SK-N-DZ (cell line): ENCODE measurements at places on chromosomes 2 and 18.

DNA sequence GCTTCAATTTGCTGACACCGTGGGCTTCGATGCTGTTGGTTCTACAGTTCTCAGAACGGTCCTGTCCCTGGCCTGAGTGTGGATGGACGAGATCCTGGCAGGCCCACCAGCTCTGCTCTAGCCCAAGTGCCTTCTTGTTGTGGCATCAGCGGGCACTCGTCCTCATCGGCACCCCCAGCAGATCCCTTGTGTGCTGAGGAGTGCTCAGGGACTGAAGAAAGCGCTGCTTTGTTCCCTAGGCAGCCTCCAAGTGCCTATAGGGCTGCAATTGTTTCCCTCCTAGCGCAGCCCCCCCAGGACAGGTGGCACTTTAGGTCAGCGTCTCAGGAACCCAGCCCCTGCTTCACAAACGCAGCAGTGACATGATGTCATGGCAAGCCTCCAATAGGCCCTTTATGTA lies 217.7 kb downstream of the AGAP1 start:
- DNase-seq, result no peak

- DNase-seq, result no peak
Observed at GRCh38 chr2:237309011-237309410, 105.0 kb downstream of the COL6A3 start.

- no peak for DNase-seq
Observed at GRCh38 chr2:69208023-69208595, 178.9 kb downstream of the GFPT1 start.

DNA sequence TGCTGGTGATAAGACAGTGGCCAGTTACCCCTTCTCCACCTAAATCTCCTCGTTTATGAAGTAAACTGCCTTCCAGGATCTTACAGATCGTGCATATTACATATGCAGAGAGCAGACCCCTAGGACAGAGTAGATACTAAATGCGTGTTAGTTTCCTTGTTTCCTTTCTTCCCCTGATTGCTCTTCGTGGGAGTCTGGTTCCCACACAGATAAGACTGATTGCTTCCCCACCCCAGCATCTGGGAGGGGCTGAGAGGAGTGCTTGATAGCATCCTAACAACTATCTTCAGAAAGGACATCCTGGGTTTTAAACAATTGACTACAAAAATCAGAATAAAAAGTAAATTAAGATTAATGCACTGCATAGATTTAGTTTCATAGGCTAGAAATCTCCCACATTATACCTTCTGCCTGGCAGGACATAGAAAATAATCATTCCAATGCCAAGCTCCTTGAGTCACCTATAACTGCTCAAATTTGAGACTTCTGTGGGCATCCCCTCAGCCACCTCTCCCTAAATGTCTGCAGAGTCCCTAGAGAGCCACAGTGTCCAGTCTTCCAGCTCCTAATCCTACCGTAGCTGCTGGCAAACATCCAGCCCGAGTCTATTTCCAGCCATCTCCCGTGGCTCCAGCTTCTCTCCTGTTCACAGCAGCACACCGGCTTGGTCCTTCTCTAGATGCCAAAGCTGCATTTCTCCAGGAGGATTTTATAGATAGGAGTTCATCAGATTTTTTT lies 128.3 kb downstream of the LRRC30 start:
- no peak for DNase-seq

GRCh38 chr2:64630752-64631151 lies 23.0 kb downstream of the SERTAD2 start:
- DNase-seq, result no peak

DNA sequence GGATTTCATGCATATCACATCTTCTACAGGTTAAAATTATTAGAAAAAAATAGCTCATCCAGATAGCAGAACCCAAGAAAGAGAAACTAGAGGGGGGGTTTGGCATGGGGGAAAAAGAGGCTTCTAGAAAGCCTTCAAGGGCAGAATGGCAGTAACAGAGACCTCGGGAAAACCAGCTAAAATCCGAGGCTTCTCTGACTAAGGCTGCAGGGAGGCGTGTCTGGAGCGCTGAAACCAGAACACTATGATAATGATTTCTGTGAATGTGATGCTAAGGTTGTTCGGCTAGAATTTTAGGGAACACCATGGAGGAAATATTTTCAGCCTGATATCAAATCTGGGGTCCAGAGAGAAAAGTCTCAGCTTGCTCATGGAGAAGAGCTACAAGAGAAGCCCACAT lies 73.0 kb downstream of the ATP8B1 start:
- no peak for DNase-seq

DNA sequence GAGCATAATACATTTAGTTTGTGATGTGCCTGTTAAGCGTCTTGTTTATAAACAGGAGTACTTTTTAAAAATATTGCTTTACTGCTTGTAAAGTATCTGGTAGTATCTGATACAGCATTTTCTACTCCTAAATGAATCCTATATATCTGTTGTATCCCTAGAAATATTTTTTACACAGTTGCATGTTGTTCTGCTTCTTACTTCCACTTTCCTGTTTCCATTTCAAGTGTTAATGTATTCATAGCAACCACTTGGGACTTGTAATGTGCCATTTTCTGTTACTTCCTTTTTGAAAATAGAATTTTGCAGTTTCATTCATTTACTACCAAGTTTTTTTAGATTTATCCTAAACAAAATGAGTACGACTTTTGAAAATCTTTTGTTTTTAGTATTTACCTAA lies 24.9 kb downstream of the CCNT2 start:
- no peak for DNase-seq

GRCh38 chr18:12155996-12156395 lies 62.4 kb downstream of the ANKRD62 start:
- no peak for DNase-seq

DNA sequence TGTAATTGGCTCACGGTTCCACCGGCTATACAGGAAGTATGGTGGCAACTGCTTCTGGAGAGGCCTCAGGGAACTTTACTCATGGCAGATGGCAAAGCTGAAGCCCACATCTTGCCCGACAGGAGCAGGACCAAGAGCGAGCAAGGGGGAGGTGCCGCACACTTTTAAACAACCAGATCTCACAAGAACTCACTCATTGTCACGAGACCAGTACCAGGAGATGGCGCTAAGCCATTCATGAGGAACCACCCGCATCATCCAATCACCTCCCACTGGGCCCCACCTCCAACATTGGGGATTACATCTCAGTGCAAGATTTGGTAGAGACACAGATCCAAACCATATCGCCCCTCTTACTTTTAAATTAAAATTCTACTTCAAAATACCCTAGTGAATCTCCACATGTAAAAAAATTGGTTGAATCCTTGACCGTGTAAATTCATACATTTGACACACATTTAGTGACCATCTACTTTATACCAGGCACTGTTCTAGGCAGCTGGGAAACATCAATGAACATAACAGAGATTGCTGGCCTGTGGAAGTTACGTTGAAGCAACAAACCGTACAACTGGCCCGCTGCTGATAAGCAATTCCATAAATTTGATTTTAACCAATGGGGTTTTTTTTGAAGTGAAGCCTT lies 87.6 kb downstream of the ALPK2 start:
- no peak for DNase-seq

GRCh38 chr2:130372055-130372832 lies 16.4 kb downstream of the PTPN18 start:
- no peak for DNase-seq
